OCI-LY7 (cell line): ENCODE measurements at places on chromosomes 6 and 20. TPM values are rescaled to one million over a fixed set of nuclear protein-coding genes. Genes with fewer than 3 reads are reported as not detected.

DNA sequence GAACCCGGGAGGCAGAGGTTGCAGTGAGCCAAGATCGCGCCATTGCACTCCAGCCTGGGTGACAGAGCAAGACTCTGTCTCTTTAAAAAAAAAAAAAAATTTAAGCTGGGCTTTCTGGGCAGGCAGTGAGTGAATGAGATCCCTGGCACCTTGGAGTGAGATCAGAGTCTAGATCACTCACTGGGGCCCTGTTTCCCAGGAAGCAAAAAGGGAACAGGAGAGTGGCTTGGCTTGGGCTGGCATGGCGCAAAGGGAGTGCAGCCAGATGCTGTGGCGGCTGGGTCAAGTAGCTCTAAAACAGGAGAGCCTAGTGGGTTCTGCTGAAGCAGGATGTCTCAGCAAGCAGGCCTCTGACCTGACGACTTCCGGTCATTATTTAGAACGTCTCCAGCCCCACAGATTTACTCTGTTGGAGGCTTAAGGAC lies 10.4 kb downstream of the PLCG1 start:
- DNase-seq = no peak

- peak; percentile 5 for DNase-seq
These were observed 46.7 kb upstream of the ISM1 start for GRCh38 chr20:13174402-13174801.

DNA sequence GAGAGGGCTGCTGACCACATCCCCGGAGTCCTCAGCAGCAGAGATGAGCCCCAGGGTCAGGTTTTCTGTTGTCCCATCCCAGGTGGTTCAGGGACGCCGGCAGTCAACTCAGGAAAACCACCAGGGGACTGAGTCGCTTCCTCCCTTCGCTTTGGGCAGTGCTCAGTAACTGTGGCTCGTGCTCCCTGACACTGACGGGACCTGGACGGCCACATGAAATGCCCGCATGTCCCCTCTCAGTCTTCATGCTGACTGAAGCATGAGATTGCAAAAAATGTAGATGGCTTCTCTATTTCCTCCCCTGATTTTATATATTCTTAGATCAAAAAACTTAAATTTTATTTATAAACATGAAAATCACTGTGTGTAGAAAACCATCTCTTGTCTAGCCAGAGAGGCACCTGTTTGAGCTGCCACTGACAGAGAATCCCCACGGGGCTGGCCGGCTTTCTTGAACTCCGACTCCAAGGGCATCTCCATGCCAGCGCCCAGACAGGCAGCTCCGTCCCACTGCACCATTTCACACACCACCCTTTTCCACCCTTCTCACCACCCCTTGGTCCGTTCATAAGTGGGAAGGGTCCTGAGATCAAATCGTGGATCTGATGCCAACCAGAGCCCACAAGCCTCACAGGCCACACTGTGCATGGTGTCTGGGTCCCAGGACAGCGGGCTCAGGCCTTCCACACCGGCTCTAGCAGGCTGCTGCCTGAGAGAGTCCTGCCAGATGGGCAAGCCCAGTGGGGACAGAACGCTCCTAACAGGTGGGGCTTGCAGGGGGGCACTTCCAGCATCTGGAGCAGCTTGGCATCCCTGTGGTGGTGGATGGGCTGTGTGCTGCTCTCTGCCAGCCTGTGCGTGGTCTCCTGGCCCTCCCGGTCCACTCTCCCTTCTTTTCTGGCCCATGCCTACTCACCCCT lies 98.2 kb downstream of the SMOC2 start:
- no peak for DNase-seq

DNA sequence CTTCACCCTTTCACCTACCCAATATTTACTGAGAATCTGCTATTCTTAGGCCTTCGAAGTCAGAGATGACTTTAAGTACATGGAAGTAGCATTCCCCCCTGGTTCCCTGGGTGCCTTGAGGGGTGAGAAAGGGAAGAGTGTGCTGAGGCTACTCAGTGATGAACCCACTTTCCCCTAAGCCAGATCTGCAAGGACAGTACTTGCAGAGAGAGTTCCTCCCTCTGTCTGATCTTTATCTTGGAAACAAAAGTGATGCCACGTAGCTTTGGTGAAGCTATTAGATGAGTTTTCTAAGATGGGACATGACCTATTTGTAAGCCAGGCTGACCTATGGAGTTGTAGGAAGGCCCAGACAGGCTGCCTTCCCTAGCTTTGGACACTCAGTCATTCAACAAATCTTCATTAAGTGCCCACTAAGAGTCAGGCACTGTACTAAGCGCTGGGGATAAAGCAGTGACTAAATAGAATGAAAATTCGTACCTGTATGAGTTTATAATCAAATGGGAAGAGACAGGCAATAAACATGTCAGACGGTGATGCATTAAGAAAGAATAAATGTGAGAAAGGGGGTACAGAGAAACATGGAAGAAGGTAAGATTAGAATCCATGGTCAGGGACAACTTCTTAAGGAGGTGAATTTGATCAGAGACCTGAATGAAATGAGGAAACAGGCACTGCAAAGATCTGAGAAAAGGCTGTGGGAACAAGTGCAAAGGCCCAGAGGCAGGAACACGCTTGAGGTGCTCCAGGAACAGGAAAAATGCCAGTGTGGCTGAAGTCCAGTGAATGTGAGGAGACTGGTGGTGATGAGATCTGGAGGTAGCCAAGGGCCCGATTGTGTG lies 42.2 kb downstream of the BCL2L1 start:
- DNase-seq = no peak

Gene MRPS10
- 44.6 and 45.0 TPM in 2 replicates for total RNA-seq

GRCh38 chr6:117906958-117907600 lies at the start of gene SLC35F1:
TSS of gene SLC35F1 (plus strand) at chr6:117907264.
- no peak for DNase-seq
